ENCODE measurements at places on chromosomes 3 and 15.

GRCh38 chr3:189353988-189354889 is 182.5 kb downstream of the TPRG1 start:
- no peak for DNase-seq

DNA sequence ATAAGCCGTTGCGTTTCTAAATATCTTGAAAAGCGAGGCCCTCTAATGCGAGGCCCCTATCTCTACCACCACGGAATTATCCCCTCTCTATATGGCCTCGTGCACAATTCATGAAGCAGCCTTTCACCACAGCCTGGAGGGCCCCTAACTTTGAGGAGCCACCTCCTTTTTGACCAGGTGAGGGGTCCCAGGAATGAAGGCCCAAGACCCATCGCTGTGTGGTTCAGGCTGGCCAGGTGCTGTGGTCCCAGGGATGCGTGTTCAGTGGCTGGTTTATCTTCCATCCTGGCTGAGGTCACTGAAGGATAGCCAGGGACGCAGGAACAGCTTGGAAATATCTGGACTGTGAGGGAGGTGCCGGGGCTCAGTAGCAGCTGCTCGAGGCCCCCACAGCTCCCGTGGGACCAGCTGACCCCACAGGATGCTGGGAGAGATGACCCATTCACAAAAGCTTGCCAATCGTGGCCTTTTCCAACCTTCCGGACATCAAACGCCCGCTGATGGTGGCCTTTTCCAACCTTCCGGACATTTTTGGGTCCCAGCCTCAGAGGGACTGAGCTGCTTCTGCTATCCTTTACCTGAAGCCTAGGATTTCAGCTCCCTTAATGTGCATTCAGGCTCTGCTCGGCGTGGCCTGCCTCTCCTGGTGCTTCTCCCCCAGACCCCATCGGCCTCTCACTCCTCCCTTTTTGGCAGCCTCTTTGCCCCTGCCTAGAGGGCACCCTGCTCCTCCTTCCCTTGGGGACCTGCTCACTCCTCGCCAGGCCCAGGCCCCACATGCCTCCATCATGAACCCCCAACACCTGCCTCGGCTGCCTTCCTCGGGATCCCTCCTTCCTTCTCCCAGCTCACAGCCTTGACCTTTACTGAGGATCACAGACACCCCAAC is 140.9 kb downstream of the CHSY1 start:
- DNase-seq: no peak

GRCh38 chr3:32203854-32204253 is 34.6 kb upstream of the CMTM8 start:
- no peak for DNase-seq

DNA sequence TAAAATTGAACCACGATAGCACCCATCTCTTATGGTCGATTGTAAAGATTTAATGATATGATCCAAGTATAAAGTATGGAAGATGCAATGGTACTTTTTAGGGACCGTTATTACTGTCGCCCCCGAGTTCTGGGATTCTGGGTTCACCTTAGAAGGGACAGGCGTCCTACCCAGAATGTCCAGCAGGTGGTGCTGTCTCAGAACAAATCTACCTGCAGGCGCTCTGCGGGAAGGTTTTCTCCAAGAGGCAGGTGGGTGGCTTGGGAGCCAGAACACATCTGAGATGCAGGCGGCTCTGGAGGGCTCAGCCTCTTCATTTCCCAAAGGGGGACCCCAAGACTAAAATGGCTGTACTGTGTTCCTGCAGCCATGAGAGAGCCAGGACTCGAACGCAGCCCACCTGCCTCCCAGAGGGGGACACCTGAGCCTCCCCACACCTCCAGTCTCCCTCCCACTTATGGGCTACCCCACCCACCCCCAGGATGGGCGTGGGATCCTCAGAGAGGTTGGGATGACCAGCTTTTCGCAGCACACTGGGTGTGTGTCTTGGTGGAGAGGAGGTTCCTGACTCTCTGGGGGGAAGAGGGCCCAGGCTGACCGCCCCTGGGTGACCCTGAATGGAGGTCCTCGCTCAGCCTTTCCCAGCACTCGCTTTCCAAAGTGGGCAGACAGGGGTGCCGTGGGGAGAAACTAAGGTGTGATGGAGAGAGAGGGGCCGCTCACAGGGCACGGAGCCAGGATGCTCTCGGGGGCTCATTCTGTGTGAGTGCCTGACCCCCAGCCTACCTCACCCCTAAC is 28.1 kb upstream of the CORO2B start:
- DNase-seq: peak; percentile 53

GRCh38 chr3:171986757-171987518 is 52.4 kb upstream of the FNDC3B start:
- no peak for DNase-seq

GRCh38 chr15:40290545-40290917 is 7.7 kb upstream of the ANKRD63 start:
- no peak for DNase-seq

GRCh38 chr3:64915778-64916177 is 228.0 kb upstream of the ADAMTS9 start:
- no peak for DNase-seq

GRCh38 chr15:89797678-89798201 is 16.9 kb downstream of the ANPEP start:
- no peak for DNase-seq

- DNase-seq: no peak
These were observed 24.6 kb upstream of the ZNF280D start for GRCh38 chr15:56757875-56758274.

DNA sequence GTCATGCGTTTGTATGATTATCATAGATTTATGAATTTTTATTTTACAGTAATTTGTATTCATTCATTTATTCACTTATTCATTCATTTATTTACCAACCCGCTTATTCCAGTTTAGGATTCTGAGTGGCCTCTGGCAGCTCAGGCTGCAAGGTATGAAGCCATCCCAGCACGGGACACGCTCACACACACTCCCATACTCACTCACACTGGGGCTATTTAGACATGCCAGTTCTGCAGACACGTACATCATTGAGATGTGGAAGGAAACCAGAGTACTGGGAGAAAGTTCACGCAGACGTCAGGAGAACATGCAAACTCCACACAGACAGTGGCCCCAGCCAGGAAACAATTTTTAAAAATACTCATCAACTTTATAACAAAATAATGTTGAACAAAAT is 5.1 kb downstream of the CDIN1 start:
- DNase-seq: no peak

DNA sequence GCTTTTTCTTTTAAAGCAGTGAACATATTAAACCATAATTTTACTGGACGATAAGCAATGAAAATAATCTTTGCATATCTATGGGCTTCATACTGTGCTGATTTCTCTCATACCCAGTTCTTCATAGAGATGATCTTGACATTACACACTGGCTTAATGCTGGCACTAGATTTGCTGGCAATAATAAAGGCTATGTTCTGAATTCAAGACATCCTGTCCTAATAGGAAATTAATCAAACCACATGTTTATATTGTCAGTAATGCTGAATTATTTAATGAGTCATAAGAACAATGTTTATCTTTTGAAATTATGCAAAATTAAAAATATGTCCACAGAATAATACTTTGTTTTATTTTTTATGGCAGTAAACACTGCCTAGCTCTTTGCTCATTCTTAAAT is 643.2 kb downstream of the OTOL1 start:
- DNase-seq: no peak

DNA sequence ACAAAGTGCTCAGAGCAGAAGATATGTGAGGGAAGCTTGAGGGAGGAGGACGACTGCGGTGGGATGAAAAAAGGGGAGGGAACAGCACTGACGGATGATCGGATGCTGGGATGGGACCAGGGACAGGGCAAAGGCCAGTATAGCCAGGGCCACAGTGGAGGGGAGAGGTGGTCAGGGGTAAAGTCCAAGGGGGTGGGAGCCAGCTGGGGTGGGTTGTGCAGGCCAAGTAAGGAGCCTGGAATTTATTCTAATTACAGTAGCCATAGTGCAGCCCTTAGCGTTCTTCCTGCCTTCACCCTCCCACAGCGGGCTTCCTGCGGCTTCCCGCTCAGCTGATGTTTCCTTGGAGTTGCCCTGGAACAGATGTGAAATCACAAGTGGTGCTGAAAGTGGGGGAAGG is 7.6 kb upstream of the APEH start:
- no peak for DNase-seq

- DNase-seq: no peak
These were observed 499.4 kb upstream of the MDFIC2 start for GRCh38 chr3:70811880-70812279.

GRCh38 chr15:49154359-49154758 is 1.0 kb downstream of the COPS2 start:
- DNase-seq: no peak

- DNase-seq: no peak
These were observed 311.3 kb downstream of the PLCL2 start for GRCh38 chr3:17195856-17196604.

GRCh38 chr3:63920001-63920400 is 7.8 kb upstream of the SCAANT1 start:
- no peak for DNase-seq

- no peak for DNase-seq
These were observed 35.9 kb upstream of the TMEM115 start for GRCh38 chr3:50395070-50395860.

GRCh38 chr3:43766672-43767465 is 76.1 kb downstream of the ABHD5 start:
- no peak for DNase-seq

GRCh38 chr3:5221701-5222100 is 34.2 kb downstream of the EDEM1 start:
- no peak for DNase-seq

GRCh38 chr3:138367911-138368310 is 19.5 kb downstream of the MRAS start:
- DNase-seq: no peak

DNA sequence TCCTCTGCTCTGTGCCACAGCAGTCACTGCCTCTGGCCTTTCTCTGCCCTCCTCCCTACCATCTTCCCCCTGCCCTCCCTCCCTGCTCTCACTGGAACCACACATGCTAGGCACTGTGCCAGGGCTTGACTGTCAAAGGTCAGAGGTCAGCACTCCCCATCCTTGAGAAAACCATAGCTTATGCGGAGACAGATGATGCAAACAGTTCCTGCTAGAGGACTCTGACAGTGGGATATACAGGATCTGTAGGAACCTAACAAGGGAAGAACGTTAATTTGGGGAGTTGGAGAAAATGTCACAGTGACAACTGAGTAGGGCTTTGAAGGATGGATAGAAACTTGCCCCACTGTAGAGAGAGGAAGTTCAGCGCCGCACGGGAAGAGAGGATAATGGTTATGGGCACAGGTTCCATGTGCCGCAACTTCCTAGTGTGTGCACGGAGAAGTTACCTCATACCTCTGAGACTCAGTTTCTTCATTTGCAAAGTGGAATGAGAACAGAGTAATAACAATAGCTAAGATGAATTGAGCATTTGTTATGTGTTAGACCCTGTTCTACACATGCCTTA is 29.3 kb upstream of the XYLB start:
- no peak for DNase-seq

DNA sequence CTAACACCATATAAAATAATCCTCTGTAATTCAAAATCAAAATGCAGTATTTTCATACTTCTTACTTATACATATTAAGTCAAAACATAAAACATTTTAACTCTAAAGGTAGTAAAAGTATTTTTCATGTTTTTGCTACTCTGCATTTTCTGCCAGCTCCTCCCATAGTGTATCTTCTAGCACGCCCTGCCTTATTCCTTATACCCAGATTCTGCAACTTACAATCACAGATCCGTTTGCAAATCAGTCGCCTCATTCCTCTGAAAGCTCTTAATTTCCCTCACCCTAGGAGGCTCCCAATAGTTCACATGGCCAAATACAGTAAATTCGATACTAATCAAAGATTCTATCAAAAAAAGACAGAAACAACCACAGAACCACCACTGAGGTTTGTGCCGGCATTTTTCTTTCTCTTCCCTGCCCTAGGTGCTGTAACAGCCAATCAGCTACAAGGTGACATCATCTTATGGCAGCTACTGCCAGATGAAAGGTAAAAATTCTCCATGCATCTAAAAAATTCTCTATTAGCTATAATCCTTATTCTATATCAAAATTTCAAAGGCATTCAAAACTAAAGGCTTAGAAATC is 72.9 kb downstream of the CLASP2 start:
- peak; percentile 41 for DNase-seq

- no peak for DNase-seq
These were observed 16.5 kb downstream of the PLXNA1 start for GRCh38 chr3:126999383-126999782.

DNA sequence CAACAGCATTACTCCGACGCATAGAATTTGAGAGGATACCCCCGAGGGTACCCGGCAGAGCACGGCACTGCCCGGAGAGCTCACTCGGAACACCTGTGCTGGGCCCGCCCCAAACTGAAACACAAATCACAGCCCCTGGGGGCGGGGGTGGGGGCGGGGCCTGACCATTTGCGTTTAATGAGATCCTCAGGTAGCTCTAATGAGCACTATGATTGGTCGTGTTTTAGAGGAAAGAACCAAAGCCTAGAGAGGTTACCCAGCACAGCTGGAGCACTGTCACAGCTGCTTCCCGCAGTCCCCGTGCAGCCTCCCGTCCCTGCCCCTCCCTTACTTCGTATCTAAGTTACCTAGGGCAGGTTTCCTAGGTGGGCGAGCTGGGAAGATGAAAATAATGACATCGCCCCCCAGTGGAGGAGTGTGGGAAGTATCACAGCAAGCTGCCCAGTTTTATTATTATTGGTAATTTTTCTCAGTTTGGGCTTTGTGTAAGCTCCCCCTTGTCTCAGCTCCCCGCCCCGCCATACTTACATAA is 187.1 kb downstream of the PDE8A start:
- DNase-seq: no peak
